Common myeloid progenitor, CD34-positive (primary cell): ENCODE measurements at places on chromosomes 2 and 18.
A peak's percentile ranks its signal among the peaks of the same experiment; 100 is the strongest.

GRCh38 chr2:64393383-64394010 is 60.5 kb upstream of the LGALSL start:
- no peak for DNase-seq

DNA sequence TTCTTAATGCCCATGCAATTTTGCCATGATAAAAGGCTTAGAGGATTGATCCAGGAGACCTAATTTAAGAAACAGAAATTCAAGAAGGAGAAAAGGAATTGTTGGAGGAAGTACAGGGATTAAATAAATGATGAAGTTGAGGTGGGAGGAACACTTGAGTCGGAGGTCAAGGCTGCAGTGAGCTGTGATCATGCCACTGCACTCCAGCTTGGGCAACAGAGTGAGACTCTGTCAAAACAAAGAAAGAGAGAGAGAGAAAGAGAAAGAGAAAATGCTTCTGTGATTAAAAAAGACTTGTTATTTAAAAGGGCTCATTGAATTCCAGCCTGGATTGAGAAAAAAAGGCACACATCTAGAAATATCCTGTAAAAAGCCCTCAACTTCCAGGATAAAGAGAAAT is 123.2 kb downstream of the B3GNT2 start:
- no peak for DNase-seq

DNA sequence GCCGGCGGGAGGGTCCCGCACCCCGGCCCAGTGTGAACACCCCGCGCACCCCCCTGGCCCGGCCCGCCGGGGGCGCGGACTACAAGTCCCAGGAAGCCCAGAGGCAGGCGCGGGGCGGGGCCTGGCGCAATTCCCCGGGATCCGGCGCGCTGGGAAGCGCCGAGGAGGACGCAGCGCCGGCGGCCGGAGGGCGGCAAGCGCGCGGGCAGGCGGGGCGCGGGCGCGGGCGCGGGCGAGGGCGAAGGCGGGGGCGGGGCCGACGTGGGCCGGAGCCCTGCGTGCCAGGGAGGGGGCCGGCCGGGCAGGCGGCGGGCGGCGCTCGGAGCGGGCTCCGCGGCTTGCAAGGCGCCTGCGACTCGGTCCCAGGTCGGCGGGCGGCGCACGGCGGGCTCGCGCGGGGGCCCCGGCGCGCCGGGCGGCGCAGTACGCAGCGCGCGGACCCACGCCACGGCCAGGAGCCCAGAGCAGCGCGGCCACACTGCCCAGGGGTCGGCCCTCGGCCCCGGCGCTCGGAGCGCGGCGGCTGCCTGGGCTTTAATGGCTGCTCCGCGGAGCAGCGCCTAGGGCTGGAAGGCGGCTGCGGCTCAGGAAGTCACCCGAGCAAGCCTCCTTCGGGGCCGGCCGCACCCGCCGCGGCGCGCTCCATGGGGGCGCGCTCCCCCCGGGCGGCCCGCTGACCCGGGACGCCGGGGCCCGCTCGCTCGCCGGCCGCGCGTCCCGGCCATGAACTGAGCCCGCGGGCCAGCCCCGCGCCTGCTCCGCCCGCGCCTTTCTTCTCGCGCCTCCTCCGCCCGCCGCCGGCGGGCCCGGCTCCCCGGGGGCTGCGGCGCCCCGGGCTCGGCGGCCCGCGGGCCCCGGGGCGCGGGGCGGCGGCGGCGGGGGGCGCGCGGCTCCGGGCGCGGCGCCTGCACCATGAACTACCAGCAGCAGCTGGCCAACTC is at the start of gene AGAP1:
Gene AGAP1, plus strand, starts transcription at position 269 of the 941 bp plus-strand sequence.
- peak; percentile 24 for DNase-seq

DNA sequence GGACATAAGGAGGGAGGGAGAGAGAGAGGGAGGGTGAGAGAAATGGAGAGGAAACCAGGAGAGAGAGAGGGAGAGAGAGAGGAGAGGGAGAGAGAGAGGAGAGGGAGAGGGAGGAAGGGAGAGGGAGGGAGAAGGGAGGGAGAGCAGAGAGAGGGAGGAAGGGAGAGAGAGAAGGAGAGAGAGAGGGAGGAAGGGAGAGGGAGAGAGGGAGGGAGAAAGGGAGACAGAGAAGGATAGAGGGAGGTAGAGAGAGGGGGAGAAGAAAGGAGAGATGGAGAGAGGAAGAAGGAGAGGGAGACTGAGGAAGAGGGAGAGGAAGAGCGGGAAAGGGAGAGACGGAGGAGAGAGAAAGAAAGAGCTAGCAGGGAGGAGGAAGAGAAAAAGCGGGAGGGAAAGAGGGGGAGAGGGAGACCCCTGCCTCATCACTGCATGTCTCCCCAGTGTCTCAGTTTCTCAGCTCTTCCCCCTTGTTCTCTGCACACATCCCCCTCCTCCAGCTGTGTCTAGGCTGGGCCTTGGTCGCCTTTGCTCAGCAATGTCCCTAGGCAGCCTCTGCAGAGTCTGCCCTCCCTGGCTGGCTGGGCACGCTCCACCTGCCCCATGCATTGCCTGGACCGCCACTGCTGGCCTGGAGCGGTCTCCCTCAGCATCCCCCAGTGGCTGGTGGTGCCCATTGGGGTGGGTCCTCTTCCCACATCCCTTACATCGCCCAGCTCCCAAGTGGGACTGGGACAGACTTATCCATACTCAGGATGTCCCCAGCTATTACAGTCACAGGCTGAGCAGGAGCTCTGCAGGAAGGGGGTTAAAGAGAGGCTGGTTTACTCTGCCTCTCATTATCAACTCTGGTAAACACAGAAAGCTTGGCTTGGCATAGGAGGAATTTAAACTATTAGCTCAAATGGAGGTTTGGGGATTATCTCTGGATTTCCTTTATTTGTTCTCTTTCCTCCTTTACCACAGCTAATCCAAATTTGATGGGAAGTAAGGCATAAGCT is 85.7 kb upstream of the APCDD1 start:
- DNase-seq: no peak

DNA sequence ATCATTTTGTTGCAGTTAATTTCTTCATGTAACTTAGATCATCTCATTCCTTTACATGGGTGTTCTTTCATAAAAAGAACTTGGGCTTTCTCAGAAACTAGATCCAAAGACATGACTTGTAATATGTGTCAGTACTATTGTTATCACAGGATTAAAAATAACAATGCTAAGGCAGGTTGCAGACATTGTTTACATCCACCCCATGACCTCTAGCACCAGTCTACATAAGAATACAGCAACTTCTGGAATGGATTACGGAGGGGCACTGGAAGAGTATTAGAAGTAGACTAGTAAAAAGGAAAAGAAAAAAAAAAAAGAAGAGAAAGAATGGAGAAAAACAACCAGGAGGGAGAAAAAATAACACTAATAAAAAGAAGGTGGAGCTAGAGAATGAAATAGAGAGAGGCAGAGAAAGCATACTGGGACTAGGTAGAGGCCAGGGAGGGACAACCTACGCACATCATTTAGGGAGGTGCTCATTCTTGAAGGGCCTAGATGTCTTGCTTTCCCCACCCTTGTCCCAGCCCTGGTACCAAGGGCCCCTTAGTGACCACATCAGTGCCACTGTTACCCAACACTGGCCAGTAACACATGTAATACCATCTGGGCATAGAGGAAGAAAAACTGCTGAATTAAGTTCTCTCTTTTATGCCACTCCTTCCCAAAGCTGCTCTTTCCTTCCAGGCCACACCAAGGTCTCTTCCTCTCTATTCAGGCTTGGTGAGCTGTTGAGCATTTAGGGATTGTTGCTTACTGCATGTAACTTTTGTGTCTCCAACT is 70.6 kb upstream of the KLF7 start:
- DNase-seq: no peak

DNA sequence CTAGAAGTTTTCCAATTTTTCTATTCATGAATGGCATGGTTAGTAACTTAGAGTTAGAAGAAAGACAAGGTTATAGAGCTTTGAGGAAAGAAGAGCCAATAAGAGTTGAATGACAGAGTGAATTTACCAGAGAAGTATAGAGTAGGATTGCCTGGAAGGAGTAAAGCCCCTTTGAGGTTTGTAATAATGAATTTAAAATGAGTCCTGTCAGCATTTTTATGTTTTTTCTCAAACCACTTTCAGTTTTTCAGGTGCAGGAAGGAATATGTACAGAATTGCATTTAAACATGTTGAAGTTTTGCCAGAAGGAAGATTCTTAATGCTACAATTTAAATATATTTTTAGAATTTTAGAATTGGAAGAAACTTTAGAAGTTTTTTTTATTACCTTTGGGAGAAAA is 408.3 kb downstream of the DSC3 start:
- no peak for DNase-seq

- no peak for DNase-seq
Observed at GRCh38 chr2:214293593-214293992, 117.3 kb upstream of the VWC2L start.

- DNase-seq: no peak
Observed at GRCh38 chr2:60413069-60413813, 140.2 kb downstream of the BCL11A start.

- no peak for DNase-seq
Observed at GRCh38 chr18:13934676-13935075, 19.3 kb upstream of the MC2R start.

GRCh38 chr2:218782528-218782844 is 539 bp downstream of the CYP27A1 start:
- DNase-seq: no peak

DNA sequence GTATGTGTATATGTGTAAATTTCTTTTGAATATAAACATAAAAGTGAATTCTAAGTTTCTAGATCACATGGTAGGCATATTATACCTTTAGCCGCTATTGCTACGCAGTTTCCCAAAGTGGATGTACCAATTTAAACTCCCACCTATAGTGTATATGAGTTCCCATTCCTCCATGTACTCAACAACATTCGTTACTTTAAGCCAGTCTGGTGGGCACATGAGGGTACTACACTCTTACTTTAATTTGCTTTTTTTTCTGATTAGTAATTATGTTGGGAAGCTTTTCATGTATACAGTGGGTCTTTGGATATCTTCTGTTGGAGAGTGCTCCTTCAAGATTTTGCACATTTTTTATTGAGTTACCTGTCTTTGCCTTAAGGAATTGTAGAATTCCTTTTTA is 683.8 kb downstream of the ERBB4 start:
- DNase-seq: no peak

DNA sequence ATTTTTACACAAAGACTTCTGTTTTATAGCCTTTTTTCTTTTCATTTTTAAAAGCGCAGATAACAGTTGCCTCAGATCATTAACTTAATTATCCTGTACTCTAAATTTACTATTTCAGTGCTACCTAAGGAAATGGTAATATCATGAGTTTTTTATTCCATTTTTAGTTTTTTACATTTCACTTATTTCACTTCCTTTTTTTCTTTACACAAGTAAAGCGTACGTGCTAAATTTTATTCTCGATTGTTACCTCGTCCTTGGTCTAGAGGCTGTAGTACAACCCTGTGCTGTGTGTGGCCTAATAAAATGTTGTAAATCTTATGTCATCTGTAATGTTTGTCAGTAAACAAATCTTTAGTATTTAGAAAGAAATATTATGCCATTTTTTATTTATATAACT is 49.2 kb downstream of the CRIM1 start:
- DNase-seq: no peak

GRCh38 chr2:145800151-145801091 is 1280.5 kb upstream of the ZEB2 start:
- DNase-seq: no peak
